Uterus (tissue), 4 donors: ENCODE measurements at places on chromosomes 3 and 15. TPM values are rescaled to one million over a fixed set of nuclear protein-coding genes. Genes with fewer than 3 reads are reported as not detected.

DNA sequence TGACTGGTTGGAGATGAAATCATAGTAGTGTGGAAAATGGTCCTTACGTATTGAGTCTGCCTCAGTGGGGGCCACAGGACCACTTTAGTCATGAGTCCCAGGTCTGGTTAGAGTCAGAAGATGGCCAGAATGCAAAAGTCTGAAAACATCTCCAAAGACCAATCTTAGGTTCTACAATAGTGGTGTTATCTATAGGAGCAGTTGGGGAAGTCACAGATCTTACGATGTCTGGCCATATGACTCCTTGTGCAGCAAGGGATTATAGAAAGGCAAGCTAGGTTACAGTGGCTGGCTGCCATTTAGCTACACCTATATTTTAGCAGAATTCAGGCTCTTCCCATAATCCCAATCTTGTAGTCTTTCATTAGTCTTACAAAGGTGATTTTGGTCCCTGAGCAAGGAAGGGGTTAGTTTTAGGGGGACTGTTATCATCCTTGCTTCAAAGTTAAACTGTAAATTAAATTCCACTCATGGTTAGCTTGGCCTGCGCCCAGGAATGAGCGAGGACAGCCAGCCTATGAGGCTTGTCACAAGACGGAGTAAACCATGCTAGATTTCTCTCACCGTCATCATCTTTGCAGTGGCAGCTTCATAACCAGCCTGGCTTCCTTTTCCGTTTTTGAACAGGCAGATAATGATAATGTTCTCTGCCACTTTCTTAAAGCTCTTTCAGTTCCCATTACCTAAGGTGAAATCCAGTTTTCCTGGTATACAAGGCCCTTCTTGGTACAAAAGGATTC, 134.1 kb downstream of the VPS8 start:
- no peak for DNase-seq

- no peak for DNase-seq
These were observed 3.2 kb upstream of the GABRR3 start for GRCh38 chr3:98038286-98038685.

- no peak for DNase-seq
These were observed 290.6 kb upstream of the UMPS start for GRCh38 chr3:124439603-124440002.

DNA sequence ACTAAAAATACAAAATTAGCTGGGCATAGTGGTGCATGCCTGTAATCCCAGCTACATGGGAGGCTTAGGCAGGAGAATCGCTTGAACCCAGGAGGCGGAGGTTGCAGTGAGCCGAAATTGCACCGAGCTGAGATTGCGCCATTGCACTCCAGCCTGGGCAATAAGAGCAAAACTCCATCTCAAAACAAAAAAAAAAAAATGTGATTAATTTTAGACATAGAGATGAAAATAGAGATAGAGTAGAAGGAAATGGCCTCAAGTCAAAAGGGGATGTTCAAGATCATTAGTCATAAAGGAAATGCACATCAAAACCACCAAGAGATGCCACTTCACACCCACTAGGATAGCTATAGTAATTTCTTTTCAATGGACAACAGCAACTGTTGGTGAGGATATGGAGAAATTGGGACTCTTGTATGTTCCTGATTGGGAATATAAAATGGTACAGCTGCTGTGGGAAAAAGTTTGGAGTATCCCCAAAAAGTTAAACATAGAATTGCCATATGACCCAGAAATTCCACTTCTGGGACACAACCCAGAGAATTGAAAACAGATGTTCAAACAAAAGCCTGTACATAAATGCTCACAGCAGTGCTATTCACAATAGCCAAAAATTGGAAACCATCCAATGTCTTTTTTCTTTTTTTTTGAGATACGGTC, 55.4 kb downstream of the ABHD2 start:
- no peak for DNase-seq

- no peak for DNase-seq
These were observed 256.2 kb downstream of the RORA start for GRCh38 chr15:60972866-60973265.

DNA sequence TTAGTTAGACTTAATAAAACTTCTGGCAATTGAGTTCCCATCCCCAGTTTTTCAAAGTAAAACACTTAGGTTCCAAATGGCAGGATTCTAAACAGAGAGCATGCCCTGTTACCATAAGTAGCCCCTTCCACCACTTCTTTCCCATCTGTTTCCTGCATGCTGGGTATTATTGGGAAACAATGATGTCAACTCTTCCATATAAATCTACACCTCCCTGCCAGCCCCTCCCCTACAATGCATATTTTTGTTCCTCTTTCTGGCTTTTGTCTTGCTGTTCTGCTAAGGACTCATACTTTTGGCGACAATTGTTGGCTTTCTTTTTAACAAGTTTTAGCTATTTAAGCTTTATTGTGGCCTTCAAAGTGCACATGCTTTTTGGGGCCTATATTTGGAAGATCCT, 11.1 kb downstream of the ARHGAP31 start:
- DNase-seq, result no peak

DNA sequence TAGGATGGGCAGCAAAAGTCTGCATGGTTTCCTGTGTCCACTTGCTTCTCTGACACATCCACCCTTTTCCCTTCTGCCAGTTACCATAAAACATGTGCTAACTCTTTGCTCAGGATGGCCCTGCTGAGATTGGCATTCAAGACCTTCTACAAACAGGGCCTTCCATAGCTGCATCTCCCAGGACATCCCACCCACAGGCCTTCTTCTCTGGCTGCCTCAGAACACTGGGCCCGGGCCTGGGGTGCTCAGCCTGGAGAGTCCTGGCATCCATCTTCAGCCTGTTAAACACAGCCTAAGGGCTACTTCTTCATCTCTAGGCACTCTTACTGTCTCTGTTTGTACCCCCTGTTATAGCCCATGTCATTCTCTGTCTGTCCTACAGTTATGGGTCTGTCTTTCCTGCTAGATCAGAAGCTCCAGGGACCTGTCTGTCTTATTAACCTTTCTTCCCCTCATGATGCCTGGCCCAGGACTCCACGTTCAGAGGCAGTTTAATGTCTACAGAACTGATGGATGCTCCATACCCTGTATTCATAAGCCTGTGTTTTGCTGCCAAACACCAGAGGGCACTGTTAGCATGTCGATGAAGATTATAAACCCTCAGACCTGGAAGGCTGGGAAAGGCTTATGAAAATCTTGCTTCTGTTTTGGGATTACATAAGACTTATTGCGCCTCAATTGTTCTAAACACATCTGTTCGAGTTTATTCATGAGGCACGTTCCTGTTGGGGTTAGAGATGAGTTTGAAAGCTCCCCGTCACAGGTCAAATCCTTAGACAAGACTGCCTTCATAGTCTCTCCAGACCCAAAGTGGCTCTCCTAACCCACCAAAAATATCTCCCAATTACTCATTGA, 16.5 kb downstream of the SEMA3G start:
- DNase-seq, result peak; percentile 72

- peak; percentile 91 for DNase-seq
These were observed at the start of gene BTBD1 for GRCh38 chr15:83066734-83067637. TSS of gene BTBD1 (minus strand) at chr15:83067252. CDS start at chr15:83067151, 101 bp downstream.

- no peak for DNase-seq
These were observed at the start of gene DNASE1L3 for GRCh38 chr3:58210761-58211460. TSS of gene DNASE1L3 (minus strand) at chr3:58210972. CDS start at chr3:58210906, 66 bp downstream.

- DNase-seq, result no peak
These were observed 149.9 kb downstream of the NEK10 start for GRCh38 chr3:27219127-27219845.

GRCh38 chr3:6540981-6541380, 319.9 kb upstream of the GRM7 start:
- DNase-seq, result no peak

DNA sequence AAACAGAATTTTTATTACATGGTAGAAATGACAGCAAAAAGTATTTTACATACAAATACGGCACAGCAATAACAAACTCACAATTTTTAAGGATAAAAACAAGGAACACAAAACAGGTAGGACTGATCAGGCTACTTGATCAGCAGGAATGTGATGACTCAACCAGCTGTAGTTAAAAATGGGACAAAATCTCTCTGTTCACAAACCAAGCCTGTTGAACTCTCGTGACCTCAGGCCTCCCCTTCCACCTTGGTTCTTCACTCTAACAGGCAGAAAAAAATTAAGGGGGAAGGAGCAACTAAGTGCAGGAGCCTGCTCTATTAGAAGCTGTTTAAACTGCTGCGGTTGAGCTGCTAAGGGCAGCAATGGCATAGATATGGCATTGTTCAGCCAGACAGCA, 18.7 kb downstream of the FBXL22 start:
- DNase-seq, result no peak

DNA sequence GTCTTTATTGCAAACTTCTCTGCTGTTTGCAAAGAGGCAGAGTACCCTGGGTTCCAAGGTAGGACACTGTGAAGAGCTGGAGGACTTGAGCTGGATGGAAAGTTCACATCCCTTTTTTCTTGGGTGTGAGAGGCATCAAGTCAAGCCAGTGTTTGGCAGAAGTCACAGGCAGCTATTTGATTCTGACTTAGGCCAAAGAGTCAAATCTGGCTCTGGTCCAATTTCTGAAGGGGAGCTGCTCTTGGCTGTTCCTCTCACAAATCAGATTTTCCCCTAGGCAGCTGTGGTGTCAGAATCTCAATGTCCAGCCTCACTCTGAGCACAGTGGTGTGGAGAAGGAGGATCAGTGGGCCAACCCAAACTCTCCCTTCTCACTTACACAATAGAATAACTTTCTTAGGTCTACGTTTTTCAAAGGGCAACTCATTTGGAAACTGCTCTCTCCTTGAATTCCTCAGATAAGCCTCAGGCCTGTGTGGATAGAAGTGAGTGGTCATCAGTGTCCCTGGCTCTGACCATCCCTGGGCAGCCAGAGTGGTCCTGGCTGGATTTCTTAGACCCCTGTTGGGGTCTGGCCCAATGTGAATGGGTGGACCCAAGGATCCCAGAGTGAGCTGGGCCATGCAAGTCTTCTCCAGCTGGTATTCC, 18.2 kb upstream of the AMOTL2 start:
- DNase-seq, result no peak

DNA sequence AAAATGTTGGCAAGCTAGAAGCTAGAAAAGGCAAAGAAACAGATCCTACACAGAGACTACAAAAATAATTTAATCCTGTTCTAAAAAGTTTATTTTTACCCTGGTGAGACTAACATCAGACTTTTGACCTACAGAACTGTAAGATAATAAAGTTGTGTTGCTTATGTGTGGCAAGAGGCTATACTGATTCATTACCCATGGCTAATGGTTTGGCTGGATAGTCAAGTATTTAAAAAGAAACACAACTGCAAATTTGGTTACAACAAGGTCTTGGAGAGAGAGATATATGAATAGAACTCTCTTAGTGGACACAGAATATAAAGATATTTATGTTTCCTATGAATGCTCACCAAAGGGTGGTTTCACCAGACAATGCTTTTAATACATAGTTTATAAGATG, 364.2 kb upstream of the PLSCR5 start:
- no peak for DNase-seq

DNA sequence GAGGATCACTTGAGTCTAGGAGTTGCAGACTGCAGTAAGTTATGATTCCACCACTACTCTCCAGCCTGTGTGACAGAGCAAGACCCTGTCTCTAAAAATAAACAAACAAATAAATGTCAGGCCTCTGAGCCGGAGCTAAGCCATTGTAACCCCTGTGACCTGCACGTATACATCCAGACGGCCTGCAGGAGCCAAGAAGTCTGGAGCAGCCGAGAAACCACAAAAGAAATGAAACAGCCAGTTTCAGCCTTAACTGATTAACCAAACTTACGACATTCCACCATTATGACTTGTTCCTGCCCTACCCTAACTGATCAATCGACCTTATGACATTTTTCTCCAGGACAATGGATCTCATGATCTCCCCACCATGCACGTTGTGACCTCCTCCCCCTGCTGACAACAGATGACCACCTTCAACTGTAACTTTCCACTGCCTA, 32.5 kb upstream of the ZKSCAN7 start:
- DNase-seq, result no peak

- no peak for DNase-seq
These were observed 1.3 kb downstream of the PSMD2 start for GRCh38 chr3:184300378-184300720.

DNA sequence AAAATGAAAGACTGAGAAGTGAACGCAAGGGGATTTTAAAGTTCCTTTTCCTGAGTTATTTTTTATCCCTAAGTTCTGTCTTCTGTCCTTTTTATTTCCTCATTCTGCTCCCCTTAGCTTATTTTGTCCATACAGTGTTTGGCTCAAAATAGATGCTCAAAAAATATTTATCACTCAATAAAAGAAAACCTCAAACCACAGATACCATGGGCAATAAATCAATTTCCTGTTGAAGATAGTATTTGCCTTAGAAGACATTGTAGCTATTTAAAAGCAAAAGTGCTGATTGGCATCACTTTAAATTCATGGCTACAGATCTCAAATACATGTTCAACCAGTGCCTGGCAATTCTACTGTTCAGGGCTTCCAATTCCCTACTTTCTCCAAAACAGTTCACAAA, 316.5 kb upstream of the ADAMTS9 start:
- no peak for DNase-seq

DNA sequence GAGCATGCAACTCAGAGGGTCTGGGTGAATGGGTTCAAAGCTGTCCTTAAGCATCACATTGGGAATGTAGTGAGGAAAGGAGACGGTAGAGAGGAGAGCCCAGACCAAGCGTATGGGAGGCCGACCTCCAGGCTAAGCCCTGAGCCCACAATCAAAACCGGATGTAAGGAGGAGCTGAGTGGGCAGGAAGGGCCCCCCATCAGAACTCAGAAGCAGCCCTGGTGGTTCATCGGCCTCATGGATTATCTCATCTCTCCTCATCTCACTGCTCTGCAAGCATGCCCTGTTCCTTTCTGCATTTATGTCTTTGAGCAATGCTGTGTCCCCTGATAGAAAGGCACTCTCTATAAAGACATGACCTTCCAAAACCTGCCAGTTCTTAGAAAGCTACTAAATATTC, 6.2 kb downstream of the HDC start:
- no peak for DNase-seq

DNA sequence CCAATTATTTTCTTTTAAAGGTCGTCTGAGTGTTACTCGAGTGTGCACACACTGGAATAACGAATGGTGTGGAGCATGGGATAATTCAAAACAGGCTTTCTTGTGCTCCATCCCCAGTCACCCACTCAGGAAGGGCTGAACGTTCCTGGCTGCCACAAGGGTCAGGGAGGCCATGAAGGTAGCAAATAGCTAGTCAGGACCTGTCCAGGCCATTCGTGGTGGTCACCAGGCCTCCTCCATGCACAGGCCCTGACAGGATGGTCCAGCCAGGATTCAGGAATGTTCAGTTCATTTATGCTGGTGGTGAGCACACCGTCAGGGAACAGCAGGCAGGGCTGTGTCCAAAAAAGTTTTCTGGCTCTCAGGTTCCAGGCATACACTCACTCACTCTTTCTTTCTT, 11.7 kb upstream of the NR2E3 start:
- DNase-seq, result no peak

GRCh38 chr15:100235030-100235617, 106.7 kb downstream of the ADAMTS17 start:
- DNase-seq, result no peak

GRCh38 chr3:188584162-188584529, 430.2 kb downstream of the LPP start:
- DNase-seq, result no peak

SPRED1 gene
- 135 TPM for total RNA-seq

TRH gene
- not detected for total RNA-seq

CLDN16 gene
- not detected for total RNA-seq

SERPINI2 gene
- total RNA-seq, result not detected

STIMATE gene
- 22.9 TPM for total RNA-seq

GOLGA6A gene
- total RNA-seq, result not detected

USP4 gene
- 30.3 TPM for total RNA-seq

CDHR4 gene
- total RNA-seq, result not detected

NANOGP8 gene
- total RNA-seq, result not detected

ESYT3 gene
- total RNA-seq, result 30.8 TPM
